Occipital lobe (tissue), 3 donors: ENCODE measurements at places on chromosomes 3 and 15. TPM values are rescaled to one million over a fixed set of nuclear protein-coding genes. Genes with fewer than 3 reads are reported as not detected.

DNA sequence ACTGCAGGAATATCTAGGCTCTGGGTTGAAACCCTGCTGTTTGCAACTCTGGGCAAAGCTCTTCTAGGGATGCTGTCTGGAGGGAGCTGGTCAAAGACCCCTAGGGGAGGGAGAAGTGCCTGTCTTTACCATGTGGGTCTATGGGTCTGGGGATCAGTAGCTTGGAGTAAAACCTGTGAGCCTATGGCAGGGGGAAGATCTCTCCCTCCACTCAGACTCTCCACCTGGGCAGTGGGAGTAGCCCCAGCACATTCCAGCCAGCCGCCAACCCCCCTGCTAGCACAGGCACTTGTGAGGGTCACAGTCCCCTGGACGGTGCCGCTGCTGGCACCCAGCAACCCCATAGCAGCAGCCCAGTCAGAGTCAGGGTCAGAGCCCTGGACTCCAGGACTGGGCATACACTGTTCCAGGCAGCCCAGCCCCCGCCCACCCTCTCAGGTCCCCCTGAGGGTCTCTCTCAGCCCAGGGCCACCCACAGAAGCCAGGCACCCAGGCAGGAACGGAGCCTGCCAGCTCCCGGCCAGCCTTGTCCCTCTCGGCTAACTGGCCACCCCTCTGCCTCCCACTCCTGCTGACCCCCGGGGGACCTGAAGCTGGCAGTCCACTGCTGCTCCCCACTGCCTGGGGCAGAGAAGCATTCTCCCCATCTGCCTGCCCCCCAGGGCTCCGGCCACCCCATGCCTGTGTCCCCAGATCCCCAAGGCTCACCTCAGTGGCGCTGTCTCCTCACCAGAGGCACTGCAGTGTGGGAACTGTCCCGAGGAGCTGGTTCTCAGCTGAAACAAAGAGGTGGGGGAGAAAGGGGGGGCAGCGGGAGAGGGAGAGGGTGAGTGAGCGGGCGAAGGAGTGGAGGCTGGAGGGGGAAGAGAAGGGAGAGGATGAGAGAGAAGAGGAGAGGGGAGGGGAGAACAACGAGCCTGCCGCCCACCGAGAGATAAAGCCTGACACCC is 10.8 kb downstream of the GLYCTK start:
- no peak for DNase-seq

- DNase-seq, result peak; percentile 68
These were observed 78.2 kb downstream of the LINGO1 start for GRCh38 chr15:77554306-77555080.

Gene PPCDC
- 7.2 TPM for total RNA-seq

- DNase-seq, result no peak
These were observed 10.8 kb upstream of the FYCO1 start for GRCh38 chr3:46006238-46007032.
